HFFc6 (cell line): ENCODE measurements at places on chromosomes 13 and 19. TPM values are rescaled to one million over a fixed set of nuclear protein-coding genes. Genes with fewer than 3 reads are reported as not detected.
A peak's percentile ranks its signal among the peaks of the same experiment; 100 is the strongest.

DNA sequence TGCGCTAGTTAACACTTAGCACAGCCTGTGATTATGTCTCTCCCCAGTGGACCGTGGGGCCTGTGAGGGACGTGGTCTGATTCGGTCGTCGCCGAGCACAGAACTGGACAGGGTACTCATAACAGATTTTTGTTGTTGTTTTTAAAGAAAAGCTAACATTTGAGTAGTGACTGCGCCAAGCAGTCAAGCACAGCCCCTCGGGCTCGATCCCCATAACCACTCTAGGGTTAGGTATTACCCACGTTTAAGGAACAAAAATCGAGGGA, 805 bp upstream of the PTOV1 start:
- H3K27ac ChIP-seq, result peak overlapping the region; percentile 97
- peaks cover 47% of the 10 kb centered on the region for H3K4me1 ChIP-seq
- peaks cover 8% of the 10 kb centered on the region for H3K27me3 ChIP-seq
- DNase-seq, result no peak
- peak overlapping the region; percentile 90 for H3K4me3 ChIP-seq
- peaks cover 19% of the 10 kb centered on the region for H3K36me3 ChIP-seq

DNA sequence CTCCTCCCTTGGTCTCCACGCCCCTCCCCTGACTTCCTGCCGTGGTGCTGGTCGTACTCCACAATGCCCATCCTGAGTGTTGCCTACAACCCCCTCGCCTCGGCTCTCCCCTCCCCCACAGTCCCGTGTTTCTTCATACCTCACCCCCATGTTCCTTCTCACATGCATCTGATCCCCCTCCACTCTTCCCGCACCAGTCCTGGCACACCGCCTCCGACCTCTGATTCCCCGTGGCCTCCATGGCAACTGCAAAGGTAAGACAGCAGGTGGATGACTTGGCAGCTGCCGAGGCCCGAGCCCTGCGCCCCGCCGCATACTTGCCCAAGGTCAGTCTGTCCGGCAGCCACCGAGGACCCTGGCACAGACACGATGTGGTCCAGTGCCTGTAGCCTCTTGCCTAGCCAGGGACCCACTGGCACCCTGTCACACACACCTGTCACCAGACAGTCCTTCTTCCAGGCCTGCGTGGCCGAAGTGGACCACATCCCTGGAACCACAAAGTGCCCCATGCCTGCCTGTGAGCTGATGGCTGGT, 16.1 kb upstream of the SDHAF1 start:
- H3K27me3 ChIP-seq, result peaks cover 17% of the 10 kb centered on the region
- no peak for DNase-seq
- no peaks in the 10 kb centered on the region for H3K4me1 ChIP-seq
- no peak overlapping the region for H3K4me3 ChIP-seq
- H3K27ac ChIP-seq, result no peak overlapping the region

Gene RNF17
- not detected in 3 replicates for total RNA-seq

Gene RXFP2
- not detected in 3 replicates for total RNA-seq

Gene PRR36
- 0.12 TPM in 1 of 3 replicates, not detected in the others for total RNA-seq

Gene PRDX2
- total RNA-seq, result 224 to 275 TPM (median 253 TPM) in 3 replicates
